ENCODE measurements at places on chromosomes 4 and X.

GRCh38 chr4:156475322-156475721, 496.3 kb downstream of the PDGFC start:
- no peak for DNase-seq

DNA sequence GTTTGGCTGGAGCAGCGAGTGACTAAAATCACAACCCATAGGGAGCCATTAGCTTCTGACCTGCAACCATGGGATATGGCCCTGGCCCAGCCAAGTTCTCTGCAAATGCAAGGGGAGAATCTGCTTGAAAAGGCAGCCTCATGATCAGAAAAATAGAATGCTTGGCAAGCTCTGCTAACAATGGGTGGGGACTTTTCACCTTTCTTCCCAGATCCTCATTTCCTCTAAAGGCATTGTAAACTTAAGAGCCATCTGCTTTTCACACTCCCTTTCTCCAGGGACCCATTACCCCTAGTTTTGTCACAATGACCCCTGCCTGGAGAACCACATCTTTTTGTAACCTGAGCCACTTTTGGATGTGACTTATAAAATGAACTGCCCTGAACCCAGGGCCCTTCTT, 104.3 kb downstream of the PARM1 start:
- no peak for DNase-seq

- no peak for DNase-seq
Observed at GRCh38 chr4:110130576-110131358, 67.6 kb downstream of the ELOVL6 start.

DNA sequence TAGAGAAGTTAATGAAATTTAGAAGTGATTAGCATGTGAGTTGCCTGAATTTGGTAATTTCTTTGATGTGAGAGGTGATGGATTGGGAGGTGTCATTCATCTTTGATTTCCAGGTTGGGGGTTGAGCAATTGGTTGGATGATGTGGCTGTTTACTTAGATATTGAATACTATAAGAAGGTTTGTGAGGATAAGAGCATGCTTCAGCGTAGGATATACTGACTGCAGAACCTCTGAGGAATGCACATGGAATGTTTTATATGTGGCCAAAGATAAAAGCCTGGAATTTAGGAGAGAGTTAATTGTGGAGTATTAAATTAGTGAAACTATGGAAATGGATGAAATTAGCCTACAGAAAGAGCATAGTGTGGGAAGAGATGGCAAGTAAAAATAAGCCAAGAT, 165.4 kb upstream of the MAD2L1 start:
- DNase-seq = no peak

Data from 8988T (cell line).